ENCODE measurements at places on chromosomes 5 and 9.

DNA sequence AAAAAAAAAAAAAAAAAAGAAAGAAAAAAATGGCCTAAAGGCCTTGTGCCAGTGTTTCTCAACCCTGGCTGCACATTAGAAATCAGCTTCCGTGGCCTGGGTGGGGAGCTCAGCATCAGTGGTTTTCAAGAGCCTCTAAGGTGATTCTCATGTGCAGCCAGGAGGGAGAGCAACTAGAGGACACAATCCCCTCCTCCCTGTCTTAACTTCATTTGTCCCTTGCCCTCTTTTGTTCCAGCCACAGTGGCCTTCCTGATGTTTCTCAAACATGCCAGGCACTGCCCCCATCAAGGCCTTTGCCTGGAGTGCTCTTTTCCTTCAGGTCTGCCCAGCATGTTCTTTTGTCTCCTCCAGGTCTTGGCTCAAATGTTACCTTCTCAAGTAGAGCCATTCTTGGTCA lies 42.4 kb downstream of the HOMER1 start:
- no peak for DNase-seq

GRCh38 chr5:61881821-61882487 lies 424.1 kb upstream of the KIF2A start:
- DNase-seq, result no peak

DNA sequence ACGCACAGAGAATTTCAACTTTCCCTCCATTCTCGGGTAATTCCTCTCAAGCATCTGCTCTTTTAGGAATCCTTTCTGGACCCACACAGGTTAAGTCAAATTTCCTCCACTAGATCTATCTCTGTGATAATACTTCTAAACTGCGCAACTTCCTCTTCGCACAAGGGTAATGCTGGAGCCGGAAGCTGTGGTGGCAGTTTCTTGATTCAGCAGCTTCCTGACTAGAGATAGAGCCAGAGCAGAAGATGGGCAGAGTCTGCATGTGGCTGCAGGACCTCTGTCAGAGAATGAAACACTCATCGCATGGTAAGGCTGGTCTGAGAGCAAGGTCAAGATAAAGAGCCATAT lies 11.1 kb upstream of the CDC42SE2 start:
- peak; percentile 66 for DNase-seq

DNA sequence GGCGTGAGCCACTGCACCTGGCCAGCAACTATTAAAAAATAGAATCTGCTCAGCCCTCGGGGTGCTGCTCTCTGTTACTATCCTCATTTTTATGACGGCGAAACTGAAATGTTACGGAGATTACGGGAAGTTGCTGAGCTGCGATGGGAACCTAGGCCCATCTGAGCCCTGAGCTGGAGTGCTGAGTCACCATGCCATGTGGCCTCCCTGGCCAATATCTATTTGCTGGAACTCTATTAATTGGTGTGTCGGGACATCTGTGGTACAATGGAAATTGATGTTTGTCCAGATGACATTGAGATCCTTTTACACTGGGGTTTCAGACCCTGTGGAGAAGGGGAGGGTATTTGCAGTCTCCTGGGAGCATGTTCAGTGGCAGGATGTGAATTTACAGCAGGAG lies 8.1 kb downstream of the PRDM12 start:
- DNase-seq, result no peak

- no peak for DNase-seq
Observed at GRCh38 chr9:28234894-28235277, 661.6 kb upstream of the C9orf72 start.

DNA sequence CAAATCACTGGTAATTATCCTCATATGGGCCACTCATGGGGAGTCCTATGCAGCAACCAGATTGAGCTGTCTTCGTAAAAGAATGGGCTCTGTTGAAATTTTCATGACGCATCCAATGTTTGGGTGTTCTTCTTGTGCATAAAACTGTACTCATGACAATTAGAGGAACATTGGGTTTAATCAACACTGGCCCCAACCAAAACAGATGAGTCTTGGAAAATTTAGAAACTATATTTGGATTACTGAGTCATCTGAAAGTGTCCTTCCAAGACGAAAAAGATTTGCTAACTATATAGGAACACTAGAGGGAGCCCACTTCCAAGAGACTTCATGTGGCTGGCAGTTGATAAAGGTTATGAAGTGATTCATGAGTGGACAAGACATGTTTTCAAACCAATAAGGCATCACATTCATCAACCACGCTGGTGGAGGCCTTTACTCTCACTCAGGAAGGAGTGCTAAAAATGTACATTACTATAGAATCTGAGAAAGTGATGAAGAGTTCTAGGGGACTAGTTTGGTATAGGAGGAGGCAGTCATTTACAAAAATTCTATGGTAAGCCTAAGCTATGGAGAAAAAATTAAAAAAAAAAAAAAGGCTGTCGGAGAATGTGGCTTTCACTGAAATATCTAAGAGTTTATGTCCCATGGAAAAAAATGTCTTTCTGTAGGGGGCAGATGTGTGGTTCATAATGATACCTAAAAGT lies 313.5 kb downstream of the PRDM9 start:
- DNase-seq, result no peak

- DNase-seq, result no peak
Observed at GRCh38 chr9:18394847-18395351, 79.1 kb upstream of the ADAMTSL1 start.

DNA sequence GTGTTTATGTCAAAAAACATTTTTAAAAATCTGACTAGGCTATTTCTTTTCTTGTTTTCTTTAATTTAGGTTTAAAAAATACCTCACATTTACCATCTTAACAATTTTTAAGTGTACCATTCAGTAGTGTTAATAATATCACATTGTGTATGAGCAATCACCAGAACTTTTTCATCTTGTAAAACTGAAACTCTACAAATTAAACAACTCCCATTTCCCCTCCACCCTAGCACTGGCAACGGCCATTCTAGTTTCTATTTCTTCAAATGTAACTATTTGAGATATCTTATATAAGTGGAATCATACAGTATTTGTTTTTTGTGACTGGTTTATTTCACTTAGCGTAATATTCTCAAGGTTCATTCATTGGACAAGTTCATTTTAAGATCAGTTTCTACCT lies 27.7 kb downstream of the PLCXD3 start:
- no peak for DNase-seq

DNA sequence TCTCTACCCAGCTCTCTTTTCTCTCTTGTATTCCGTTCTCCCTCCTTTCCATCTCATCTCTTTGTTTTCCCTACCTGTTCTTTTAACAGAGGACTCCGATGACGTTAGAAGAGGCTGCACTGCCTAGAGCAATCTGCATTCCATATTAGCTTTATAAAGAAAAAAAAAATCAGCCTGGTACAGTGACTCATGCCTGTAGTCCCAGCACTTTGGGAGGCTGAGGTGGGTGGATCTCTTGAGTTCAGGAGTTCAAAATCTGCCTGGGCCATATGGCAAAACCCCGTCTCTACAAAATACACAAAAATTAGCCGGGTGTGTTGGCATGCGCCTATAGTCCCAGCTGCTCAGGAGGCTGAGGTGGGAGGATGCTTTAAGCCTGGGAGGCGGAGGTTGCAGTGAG lies 49.0 kb downstream of the DAPK1 start:
- no peak for DNase-seq

DNA sequence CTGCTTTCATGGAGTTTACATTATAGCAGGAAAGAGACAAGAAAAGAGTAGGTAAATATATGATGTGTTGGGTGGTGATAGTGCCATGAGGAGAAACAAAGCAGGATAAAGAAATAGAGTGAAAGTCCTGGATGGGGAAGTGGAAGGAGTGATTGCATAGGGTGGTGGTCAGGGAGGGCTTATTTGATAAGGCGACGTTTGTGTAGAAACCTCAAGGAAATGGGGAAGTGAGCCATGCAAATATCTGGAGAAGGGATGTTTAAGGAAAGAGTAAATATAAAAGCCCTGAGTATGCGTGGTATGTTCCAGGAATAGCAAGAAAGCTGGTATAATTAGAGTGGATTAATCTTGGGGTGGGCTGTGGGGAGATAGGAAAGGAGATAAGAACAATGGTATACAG lies 134.7 kb upstream of the SV2C start:
- no peak for DNase-seq

DNA sequence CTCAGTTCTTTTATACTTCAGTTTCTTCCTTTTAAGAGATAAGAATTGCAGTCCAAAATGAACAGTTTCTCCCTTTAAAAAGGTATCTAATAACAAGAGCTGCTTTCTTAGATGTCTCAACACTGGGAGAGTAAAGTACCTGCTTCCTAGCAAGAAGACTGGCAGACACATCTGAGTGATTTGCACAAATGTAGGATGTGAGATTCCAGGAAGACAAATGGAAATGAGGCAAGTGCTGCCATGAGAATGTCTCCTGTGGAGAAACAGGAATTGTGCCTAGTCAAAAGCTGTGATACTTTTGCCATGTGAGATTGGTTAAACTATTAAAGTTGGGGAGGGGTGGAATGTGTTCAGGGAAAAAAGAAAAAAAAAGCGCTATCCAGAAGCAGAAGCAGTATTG lies 159.1 kb downstream of the HTR1A start:
- DNase-seq, result no peak

DNA sequence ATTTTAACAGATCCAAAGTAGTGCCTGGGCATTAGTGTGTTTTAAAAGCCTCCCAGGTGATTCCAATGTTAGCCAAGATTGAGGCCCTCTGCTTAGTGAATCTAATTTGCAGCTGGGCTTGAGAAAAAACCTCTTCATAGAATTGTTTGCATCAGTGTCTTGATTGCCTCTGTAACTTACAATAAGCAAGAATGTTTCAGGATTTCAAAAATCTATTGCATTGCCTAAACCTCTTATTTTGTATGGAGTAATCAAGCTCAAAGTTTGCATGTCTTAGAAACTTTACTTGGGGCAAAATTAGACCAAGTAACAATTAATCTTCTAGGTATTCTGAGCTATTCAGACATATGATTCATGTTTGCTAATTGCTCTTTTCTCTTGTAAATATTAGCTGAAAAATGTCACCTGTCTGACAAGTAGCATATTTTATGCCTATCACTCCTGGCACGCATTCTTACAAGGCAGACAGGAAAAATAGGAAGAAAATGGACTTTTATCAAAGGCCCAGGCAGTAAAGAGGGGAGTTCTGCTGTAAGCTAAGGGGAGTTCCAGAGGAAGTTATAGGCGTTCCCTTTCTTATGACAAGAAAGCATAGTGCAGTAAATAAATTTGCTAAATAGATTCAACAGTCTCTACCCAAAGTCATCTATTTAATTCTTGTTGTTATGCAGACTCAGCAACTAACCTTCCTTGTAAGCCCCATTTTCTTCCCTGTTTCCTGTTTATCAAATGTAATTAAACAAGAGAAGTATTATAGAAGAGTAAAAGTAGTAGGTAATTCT lies 21.0 kb downstream of the PDCD1LG2 start:
- no peak for DNase-seq

GRCh38 chr5:139395844-139396640 lies 1.1 kb upstream of the PROB1 start:
- no peak for DNase-seq

DNA sequence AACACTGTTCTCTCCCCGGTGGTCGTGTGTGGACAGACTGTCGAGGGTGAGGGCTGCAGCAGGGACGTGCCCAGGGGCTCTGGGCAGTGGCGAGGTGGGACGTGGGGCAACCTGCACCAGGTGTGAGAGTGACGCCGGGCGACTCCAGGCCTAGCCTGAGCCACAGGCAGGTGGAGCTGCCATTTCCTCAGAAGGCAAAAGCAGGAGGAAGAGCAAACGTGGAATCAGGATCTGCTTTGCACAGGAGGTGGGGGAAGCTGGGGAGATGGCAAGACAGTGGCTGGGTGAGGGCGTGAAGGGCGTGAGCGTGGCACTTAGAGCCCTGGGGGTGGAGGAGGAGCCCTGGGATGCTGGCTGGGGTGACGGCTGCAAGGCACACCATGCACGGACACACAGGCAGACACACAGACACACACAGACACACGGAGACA lies 39.6 kb upstream of the NSMF start:
- no peak for DNase-seq

DNA sequence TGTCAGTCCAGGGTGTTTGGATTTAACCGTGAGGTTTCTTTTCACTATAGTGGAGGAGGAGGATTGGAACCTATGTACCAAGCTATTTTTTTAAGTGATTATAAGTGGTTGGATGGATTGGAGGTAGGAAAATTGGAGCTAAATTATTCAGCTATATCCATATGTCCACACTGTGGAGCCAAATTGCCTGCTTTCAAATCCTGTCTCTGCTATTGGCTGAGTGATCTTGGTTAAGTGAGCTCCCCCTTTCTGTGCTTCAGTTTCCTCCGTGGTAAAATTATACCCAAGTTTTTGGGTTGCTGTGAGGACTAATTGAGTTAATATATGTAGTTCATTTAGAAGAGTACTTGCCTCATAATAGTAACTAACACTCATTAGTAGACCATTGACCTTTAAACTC lies 2.5 kb downstream of the CENPP start:
- DNase-seq, result no peak

DNA sequence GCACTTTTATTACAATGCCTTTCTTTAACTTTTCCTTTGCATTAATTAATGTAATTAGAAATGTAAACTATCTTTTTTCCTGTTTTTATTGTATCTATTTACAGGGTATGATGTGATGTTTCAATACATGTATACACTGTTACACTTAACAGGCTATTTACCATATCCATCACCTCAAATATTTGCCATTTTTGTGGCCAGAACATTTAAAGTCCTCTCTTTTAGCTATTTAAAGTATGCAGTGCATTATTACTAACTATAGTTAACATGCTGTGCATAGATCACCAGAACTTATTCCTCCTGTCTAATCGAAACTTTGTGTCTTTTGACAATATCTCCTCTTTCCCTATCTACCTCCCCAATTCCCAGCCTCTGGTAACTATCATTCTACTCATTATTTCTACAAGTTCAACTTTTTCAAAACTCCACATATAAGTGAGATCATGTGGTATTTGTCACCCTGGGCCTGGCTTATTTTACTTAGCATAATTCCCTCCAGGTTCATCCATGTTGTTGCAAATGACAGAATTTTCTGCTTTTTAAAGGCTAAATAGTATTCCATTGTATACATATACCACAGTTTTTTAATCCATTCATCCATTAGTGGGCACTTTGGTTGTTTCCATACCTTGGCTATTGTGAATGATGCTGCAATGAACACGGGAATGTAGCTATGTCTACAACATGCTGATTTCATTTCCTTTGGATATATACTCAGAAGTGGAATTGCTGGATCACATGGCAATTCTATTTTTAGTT lies 32.8 kb downstream of the OR2K2 start:
- no peak for DNase-seq
